ENCODE measurements at places on chromosomes 4 and X.

DNA sequence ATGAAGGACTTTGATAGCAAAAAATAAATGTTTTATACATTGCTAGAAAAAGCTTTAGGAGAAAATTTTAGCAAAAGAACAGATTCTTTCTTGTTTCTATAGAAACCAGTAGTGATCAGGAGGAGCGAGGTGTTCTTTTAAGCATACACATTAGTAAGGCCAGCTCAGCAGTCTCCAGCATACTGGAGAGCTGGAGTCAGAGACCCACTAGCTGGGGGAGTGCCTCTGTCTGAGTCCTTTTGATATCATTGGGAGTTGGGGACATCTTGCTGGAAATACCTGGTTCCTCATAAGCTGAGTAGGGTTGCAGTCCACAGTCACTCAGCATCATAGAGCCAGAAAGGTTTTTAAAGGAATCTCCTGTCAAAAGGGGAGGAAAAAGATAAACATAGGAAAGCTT lies 67.4 kb downstream of the AFF2 start:
- no peak for DNase-seq

DNA sequence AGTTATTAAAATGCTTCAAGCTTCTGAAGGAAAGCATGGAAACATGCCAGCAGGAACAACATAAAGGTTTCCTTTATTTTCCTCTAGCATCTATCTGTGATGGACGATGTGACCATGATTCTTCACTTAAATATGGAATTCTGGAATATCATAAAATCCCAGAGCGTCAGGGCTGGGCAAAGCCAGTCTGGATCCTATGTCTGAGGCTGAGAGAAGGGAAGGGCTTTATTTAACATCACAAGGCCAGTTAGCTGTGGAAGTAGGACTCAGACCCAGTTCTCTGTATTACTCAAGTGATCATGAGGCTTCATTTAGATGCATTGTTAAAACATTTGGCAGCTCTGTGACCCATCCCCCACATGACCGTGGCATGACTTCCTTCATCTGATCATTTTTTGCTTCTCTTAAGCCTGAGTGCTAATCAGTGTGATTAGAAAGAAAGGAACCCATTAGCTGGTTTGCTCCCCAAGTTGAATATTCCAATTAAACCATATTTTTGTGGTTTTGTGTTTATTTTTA lies 40.9 kb upstream of the EOLA2 start:
- DNase-seq, result no peak

GRCh38 chr4:10747186-10747585 lies 62.6 kb upstream of the CLNK start:
- DNase-seq, result no peak

DNA sequence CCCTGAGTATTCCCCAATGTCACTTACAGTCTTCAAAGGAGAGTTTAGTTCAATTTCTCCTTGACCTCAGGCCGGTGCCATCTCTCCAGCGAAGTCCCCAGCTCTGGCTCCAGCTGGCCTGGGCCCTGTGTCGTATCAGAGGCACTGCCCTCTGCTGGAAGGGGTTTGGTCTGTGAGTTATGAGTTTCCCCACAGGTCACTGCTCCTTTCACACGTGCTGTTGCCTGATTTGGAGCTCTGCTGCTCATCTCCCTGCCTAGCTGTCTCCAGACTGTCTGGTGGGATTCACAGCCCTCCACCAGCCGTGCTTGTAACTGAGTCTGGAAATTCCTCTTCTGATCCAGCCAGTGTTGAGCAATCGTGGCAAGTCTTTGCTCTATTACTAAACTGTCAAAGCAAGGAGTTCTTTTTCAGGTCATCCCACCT lies at the start of gene RAP2C:
TSS of gene RAP2C (minus strand) at position 105 of the 426 bp plus-strand sequence. CDS start 2,179 bp downstream, outside the sequence.
- peak; percentile 68 for DNase-seq

DNA sequence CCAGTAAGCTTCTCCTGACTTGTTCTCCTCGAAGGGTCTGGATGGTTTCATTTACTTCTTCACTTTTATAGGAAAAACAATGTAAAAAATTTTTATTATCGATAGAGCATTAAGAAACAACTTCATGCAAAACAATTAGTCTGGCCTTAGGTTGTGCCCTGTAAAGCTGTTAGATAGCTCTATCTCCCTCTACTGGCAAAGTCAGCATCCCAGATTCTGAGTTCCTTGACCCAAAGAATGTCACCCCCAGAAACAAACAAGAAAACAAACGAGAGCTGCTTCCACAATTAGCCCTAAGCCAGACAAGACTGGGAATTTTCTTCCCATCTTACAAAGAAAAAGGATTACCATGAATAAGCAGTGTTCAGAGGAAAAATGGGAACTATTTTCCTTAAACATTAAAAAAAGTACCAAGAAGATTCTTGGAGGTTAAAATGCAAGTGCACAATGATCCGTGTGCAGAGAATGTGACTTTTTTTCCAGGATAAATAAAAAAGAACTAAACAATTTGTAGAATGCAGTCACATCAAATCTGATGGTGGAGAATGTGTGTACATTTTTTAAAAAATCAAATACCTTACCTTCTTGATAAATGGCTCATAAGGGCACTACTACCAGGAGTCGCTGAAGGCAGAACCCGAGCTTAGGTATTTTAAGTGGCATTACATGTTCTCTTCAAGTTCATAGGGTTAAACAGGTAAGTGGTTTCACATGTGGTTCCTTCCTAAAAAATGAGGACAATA lies 293.2 kb downstream of the FBXO8 start:
- no peak for DNase-seq

- DNase-seq, result no peak
These were observed 920.4 kb upstream of the PCDH10 start for GRCh38 chr4:132228676-132229075.

- DNase-seq, result no peak
These were observed 21.6 kb downstream of the GAK start for GRCh38 chr4:910366-911091.

GRCh38 chr4:5365071-5366008 lies 314.1 kb downstream of the STK32B start:
- no peak for DNase-seq

DNA sequence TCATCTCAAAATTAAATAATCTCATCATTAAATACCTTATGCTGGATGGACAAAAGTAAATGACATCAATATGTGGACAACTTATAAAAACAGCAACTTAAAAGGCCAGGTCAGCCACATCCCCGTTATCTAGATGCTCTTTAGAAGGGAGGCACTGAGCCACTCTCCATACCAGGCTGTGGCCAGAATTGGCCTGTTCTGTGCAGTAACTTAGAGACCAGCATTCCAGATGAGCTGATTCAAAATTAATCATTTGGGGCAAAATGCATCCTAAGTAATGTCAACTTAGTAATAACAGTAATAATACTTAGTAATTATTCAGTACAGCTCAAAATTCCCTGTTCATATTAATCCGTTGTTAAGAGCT lies 373.6 kb downstream of the FBXW7 start:
- no peak for DNase-seq
